Urothelium cell line (cell line): ENCODE measurements at places on chromosomes 1 and 21.

DNA sequence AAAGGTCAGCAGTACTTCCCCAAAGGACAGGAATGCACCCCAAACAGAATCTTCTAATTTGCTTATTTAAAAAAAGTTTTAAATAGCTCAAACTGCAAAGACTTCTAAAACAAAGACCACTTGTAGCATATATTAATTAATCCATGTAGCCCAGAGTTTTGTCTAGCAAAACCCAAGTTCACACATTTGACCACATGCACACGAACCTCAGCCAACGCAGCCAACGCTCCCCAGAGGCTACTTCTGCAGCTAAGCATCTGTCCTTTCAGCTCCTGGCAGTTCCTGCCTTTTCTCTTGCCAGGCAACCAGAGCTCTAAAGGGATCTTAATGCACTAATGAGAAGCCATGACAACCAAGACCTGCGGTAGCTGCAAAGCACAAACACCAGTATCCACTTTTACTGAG, 89.6 kb downstream of the RERE start:
- DNase-seq, result no peak

GRCh38 chr1:231983588-231984193, 357.1 kb downstream of the DISC1 start:
- DNase-seq, result no peak

DNA sequence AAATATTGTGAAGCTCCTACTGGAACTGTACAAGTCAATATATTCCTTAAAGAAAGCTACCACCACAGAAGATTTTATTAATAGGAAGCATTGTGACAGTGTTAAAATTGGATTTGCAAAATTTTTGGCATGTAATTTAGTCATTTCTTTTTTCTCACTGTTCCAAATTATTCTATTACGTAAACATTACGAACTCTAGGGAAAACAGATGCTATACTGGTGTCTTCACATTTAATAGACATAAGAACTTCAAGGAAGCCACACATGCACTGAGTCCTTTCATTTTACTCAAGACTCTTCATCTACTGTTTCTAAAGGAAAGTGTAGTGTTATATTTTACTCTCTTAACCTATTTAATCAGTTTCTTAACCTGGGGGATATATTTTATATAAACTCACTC, 135.4 kb downstream of the HMCN1 start:
- DNase-seq, result no peak

DNA sequence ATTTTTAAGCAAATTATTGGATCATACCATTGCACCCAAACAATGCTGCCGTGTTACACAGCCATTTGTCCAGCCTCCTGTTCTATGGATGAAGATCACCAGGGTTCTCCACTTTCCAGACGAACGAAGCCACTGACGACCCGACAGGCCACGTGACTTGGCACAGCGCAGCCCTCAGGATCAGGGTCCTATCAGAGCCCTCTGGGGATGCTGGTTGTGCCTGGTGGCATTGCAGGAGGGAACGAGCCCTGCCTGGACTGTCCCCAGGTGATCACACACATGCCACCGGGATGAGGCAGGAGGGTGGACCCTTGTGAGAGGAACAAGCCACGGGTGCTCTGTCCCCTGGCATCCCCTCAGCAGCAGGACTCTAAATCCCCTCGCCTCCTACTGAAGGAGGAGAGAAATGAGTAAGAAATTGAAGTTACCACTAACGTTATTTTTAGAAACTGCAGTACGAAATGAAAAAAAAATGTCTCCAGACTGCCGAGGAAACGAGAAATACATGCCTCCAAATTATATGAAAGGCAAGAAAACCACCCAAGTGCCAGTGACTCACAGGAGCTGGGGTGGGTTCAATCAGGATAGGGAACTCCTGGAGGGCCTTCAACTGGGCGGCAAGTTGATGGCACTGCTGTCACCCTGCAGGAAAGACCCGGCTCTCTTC, 58.7 kb upstream of the PDE9A start:
- DNase-seq, result no peak

GRCh38 chr1:215883004-215883403, 315.9 kb downstream of the KCTD3 start:
- no peak for DNase-seq

DNA sequence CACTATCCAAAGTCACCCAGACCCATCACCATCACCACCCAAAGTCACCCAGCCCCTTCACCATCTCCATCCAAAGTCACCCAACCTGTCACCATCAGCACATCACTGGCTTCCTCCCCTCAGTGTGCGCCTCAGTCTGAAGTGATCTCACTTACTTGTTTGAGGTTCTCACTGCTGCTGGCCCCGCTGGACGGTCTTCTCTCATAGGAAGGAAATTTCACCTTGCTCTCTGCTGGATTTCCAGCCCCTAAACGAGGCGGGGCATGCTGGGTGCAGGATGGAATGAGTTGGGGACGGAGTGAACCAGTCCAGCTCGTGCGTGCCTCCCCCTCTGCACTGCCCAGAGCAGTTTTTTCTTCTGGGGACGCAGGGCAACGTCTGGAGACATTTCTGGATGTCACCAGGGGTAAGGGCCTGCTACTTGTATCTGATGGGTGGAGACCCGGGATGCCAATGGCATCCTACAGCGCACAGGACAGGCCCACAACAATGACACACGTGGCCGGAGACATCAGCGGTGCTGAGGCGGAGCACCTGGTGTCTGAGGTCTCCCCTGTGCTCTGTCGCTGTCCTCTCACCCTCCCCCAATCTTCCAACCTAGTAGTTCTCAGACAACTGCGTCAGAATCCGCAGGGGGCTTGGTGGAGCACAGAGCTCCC, 38.6 kb downstream of the PDE9A start:
- DNase-seq, result no peak

- peak; percentile 92 for DNase-seq
Observed at GRCh38 chr1:115641762-115642167, at the start of gene VANGL1. TSS of gene VANGL1 (plus strand) at chr1:115641970. CDS start at chr1:115651414, 9,444 bp downstream.

DNA sequence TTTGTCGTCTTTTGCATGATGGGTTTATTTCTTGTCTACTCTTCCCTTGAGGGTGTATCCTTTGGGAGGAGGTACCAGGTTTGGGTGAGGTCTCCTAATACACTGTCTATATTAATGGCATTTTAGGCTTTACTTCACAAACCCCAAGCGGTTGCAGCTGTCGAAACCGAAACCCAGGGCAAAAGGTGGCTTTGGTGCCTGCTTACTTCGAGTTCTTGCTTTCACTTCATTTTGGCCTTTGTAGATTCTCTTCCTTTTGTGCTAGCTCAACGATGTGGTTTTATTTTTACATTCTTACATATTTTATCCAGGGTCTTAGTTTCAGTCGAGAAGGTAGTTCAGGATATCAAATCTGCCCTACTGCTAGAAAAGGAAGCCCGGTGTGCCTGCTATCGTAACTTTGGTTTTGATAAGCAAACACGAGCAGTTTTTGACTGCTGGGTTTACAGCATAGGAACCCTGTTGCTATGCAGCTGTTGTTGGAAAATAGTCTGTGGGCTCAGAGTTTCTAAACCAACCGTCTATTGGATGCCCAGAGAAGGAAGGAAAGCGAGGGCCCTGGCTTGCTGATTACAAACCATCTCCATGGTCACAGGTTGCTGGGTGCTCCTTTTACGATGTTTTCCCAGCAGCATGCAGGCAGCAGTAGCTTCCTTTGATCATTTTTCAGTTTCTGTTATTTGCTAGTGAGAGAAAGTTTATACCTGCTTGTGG, 9.8 kb upstream of the TSPAN2 start:
- peak; percentile 69 for DNase-seq

DNA sequence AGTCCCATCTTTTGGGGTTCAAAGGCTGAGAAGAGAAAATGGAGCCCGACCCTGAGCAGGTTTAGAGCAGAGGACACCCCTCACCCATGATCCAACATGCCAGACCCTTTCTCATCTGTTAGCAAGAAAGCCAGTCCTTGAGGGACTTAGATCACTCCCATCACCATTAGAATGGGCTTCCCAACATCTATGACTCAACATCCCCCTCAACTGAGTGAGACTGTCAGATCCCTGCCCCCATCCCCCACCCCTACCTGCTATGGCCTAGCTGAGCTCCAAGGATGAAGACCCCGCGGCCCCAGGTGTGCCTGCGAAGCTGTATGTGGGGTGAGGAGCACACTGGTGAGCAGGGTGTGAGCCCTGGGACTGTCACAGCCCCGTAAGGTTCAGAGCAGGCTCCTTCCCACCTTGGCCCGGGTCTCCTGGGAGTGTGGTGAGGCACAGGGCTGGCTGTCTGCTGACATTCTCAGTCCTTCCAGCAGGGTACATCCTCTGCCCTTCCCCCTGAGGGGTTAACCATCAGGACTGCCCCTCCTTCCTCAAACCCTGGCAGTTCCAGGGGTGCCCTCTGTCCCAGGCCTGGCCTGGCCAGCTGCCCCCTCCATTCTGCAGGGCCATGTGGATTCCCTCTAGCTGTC, 21.4 kb upstream of the BLACAT1 start:
- peak; percentile 60 for DNase-seq

DNA sequence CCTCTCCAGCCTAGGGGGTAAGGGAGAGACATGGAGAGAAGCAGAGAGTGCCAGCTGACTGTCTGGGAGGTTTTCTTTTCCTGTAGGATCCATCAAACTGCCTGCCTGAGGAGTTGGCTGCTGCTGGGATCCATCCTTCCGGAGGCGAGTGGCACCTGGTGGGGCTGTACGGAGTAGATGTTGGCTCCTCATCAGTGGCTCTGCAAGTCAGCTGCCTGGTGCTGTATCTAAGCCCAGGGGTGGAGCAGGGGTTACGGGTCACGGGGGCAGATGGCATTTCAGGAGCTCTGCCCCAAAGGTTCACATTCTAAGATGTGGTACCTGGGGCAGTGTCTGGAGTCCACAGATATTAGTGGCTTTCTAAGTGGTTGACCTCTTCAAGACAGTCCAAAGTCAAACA, 128.0 kb downstream of the ACTL8 start:
- no peak for DNase-seq

DNA sequence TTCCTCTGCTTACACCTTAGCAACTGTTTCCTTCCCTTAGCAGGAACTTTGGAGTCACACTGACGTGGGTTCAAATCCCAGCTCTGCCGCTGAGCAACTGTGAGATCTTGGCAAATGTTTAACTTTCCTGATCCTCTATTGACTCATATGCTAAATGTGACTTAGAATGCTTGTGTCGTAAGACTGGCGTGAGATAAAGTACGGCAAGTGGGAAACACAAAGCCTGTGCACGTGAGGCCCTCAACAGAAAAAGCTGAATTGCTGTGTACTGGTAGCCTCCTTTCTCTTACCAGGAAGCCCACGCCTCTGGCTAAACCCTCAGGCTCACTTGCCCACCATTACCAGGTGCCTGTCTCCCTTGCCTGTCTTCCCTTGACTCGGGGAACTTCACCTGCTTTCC, 135.4 kb upstream of the TNR start:
- DNase-seq, result no peak

DNA sequence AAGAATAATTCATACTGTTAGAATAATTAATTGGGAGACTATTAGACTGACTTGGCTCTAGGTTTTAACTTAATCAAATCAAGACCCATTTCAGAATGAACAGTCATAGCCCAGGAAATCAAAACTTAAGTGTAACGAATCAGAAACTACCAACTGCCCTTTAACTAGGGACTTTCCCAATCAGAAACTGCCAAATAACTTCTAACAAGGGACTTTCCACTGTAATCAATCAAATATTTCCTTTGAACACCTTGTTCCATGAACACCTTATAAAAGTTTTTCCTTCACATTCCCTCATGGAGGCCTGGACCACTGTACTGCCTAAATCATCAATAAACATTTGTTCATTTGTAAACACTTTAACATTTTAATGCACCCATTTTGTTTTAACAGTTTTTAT, 1054.7 kb upstream of the TMPRSS15 start:
- no peak for DNase-seq

DNA sequence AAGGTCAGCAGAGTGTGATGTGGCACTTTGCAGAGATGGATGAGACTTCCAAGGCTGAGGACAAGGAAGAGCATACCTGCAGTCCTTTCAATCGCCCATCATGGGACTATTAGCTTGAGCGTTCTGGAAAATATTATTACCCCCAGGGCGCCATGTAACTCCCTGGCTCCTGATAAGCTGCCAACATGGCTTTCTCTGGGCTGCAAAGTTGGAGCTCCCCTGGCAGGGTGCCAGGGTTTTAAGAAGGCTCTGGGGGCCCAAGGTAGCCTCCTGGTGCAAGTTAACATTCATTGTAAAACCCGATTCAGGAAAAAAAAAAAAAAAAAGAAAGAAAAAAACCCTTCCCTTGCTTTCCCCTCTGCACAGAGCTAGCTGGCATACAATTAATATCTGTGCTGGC, 196.7 kb downstream of the PBX1 start:
- DNase-seq, result no peak

DNA sequence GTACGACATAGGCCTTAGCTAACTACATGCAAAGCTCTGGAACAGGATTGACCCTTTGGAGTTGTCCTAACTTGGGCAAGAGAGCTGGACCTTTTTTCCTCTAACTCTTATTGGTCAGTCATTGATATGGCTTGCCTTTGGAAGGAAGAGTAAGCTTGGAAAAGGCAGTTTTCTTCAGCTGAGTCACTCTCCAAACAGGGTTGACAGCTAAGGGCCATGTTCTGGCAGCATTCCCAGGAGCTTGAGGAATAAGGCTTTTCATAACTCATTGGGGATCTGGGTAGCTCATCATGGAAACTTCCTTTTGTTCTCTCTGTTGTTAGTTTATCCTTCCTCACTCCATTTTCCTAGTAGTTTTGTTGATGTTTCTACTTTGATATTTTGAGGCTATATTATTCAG, 14.5 kb upstream of the ERRFI1 start:
- peak; percentile 74 for DNase-seq

DNA sequence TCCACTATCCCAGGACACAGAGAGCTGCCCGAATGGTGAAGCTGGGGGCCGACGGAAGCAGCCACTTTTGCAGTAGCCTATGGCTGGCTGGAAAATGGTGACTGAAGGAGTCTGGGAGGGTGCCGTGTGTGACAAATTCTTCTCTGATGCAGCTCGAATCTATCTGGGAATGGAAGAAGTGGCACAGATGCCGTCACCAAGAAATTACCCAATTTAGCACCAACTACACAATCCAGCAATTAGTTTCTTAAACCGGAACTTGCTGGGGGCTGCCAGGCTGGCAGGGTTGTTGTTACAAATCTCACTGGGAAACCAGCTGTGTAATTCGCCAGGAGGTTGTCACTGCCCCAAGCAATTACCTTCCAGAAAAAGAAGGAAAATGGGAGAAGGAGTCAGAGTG, 18.0 kb downstream of the DLGAP3 start:
- DNase-seq, result no peak

DNA sequence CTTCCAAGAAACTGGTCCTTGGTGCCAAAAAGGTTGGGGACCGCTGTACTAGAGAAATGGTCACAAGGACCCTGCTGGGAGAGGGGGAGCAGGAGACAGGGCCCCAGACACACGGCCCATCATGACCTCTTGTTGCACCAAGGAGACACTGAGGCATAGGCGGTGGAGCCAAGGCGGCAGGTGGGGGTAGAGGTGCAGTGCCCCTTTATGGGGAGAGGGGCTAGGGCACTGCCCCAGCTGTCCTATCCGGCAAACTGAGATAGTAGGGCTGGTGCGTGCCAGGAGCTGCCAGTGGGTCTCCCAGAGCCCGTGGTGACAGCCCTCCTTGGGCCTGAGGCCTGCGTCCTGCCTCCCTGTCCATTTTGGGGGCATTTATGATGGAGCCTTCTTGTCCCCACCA, 20.3 kb downstream of the TNNT2 start:
- no peak for DNase-seq
